ENCODE measurements at places on chromosomes 16 and 17.

DNA sequence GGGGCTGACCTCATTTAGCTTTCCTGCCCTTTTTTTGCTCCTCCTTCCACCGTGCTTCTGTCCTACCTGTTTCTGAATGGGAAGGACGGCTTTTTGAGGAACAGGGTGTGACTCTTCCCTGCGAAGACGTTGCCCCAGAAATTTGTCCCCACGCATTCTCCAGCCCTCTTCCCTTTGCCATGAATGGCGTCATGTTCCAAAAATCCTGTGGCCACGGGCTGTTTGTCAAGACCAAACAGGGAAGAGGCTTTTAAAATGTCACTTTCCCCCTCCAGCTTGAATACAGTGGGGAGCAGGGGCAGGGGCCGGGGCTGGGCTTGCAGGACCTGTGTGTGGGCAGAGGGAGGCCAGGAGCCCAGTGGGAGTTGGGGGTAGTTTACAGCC is 13.9 kb downstream of the MPRIP start:
- H3K27me3 ChIP-seq: no peaks in the 10 kb centered on the region
- H3K36me3 ChIP-seq: peaks cover 6% of the 10 kb centered on the region
- no peak overlapping the region for H3K4me3 ChIP-seq

GRCh38 chr16:27242868-27243590 is 25.5 kb downstream of the NSMCE1 start:
- peaks cover 50% of the 10 kb centered on the region for H3K36me3 ChIP-seq
- H3K27ac ChIP-seq: peak overlapping the region; percentile 86
- DNase-seq: no peak
- peak overlapping the region; percentile 75 for H3K4me3 ChIP-seq
- H3K4me1 ChIP-seq: peaks cover 60% of the 10 kb centered on the region
- H3K27me3 ChIP-seq: no peaks in the 10 kb centered on the region

- no peaks in the 10 kb centered on the region for H3K27me3 ChIP-seq
- no peak for DNase-seq
- H3K27ac ChIP-seq: no peak overlapping the region
- no peak overlapping the region for H3K4me3 ChIP-seq
Observed at GRCh38 chr17:12127177-12127576, 106.5 kb downstream of the MAP2K4 start.

GRCh38 chr16:5541356-5541755 is 443.8 kb upstream of the EEF2KMT start:
- no peaks in the 10 kb centered on the region for H3K36me3 ChIP-seq
- H3K27ac ChIP-seq: no peak overlapping the region
- no peak for DNase-seq

DNA sequence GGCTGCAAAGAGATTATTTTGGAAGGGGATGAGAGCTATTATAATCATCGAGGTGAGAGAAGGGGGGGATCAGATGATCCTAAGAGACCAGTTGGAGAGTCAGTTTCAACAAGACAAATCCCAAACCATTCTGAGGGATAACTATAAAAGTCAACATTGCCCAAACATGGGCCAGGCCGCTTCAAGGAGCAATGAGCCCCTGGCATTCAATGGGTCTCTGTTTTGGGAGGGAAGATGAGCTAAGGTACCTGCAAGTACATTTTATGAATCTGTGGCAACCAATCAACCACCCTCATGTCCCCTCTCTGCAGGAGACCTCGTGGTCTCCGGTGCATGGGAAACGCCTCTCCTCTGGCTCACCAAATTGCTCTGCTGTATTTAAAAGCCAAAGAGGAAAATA is 209.9 kb upstream of the C16orf82 start:
- H3K27ac ChIP-seq: no peak overlapping the region
- H3K4me3 ChIP-seq: no peak overlapping the region
- no peak for DNase-seq

- no peak overlapping the region for H3K27ac ChIP-seq
- no peak for DNase-seq
- no peaks in the 10 kb centered on the region for H3K36me3 ChIP-seq
- no peaks in the 10 kb centered on the region for H3K4me1 ChIP-seq
Observed at GRCh38 chr16:57818377-57819064, 16.2 kb upstream of the KIFC3 start.

GRCh38 chr17:59769887-59770286 is 62.4 kb downstream of the VMP1 start:
- no peak for DNase-seq
- H3K27ac ChIP-seq: peak overlapping the region; percentile 59
- peaks cover 18% of the 10 kb centered on the region for H3K4me1 ChIP-seq

DNA sequence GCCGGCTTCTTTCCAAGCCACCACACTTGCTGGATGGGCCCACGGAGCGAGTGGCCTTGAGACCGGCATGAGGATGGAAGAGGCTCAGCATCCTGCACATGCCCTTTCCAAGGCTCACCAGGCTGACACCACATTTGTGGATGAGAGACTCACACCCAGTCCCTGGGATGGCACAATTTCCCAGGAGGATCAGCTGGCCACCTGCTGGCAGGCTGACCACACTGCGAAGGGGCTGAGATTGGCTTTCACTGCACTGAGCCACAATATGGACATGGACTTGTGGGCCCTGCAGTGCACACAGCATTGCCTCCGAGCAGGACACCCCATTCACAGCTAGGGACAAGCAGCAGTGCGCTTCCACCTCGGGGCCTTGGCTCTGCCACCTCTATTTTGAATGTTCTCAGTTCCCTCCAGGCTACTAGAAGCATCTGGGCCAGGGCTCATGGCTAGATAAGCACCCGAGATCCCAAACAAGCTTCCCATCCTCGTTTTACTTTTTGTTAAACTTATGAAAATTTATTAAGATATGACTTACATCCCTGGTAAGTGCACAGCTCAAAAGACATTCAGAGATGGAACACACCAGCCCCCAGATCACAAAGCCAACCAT is 25.3 kb upstream of the KSR1 start:
- H3K27me3 ChIP-seq: no peaks in the 10 kb centered on the region
- H3K27ac ChIP-seq: no peak overlapping the region
- no peak for DNase-seq

DNA sequence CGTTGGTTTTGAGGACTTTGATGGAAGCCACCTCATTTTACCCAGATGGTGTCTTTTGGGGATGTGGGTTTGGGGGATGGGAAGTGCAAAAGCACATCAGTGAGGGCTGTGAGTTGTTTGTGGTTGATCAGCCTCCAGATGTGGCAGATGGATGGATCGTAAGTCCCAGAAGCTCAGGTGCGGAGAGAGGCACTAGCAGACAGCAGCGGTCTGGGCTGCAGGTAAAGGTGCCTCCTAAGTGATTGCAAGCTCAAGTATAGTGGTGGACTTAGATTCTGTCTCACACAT is 18.0 kb downstream of the HS3ST3B1 start:
- no peak overlapping the region for H3K4me3 ChIP-seq
- H3K27ac ChIP-seq: no peak overlapping the region
- peaks cover 9% of the 10 kb centered on the region for H3K27me3 ChIP-seq
- H3K36me3 ChIP-seq: peaks cover 16% of the 10 kb centered on the region
- peaks cover 36% of the 10 kb centered on the region for H3K4me1 ChIP-seq

DNA sequence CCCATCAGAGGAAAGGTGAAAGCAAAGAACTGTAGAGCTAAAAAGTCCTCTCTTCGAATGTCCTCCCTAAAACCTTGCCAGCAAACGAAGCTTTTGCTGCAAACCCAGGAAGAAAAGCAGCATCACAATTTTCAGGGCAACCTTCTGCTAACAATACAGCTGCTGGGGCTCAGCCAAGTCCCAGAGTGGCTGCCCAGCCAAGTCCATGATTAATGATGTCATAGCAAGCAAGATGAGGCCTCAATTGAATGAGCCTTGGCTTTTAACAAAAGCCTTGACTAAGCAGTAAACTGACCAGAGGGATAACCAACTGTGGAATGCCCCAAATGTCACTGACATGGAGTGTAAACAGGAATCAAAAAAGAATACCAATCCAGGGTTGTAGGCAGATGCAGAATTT is 342.7 kb downstream of the PMP22 start:
- no peaks in the 10 kb centered on the region for H3K4me1 ChIP-seq
- H3K4me3 ChIP-seq: no peak overlapping the region
- H3K27ac ChIP-seq: no peak overlapping the region

DNA sequence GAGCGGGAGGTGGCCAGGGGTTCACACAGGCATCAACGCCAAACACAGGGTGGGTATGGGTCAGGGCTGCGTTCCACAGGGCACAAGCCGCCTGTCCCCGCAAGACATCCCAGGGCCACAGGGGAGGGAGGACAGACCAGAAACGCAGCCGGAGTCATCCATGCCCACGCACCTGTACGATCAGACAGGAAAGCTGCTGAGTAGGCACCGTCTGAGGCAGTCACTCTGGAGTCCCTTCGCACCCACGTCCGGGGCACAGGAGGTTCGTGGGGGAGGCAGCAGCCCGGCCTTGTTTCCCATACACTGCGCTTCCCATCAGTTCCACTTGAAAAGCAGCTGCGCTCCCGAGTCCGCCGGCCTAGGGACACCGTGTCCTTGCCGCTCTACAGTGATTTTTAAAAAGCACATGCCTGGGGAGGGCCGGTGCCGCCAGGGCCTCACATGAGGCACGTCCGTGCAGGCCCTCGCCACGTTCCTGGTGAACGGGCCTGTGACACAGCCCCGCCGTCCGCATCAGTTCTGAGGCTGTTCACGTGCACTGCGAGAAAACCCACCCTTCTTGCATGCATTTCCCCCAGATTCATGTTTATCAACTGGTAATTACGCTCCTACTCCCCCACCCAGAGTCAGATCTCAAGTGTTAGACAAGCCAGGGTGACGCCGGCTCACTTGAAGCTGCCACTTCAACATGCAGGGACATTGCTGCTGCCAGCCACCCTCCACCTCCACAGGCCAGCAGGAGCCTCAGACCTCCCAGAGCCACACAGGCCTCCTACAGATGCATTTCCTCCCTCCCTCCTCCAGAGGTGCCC is 34.8 kb downstream of the WDR45B start:
- peaks cover 48% of the 10 kb centered on the region for H3K36me3 ChIP-seq
- no peak overlapping the region for H3K4me3 ChIP-seq
- no peaks in the 10 kb centered on the region for H3K4me1 ChIP-seq
- H3K27me3 ChIP-seq: no peaks in the 10 kb centered on the region

DNA sequence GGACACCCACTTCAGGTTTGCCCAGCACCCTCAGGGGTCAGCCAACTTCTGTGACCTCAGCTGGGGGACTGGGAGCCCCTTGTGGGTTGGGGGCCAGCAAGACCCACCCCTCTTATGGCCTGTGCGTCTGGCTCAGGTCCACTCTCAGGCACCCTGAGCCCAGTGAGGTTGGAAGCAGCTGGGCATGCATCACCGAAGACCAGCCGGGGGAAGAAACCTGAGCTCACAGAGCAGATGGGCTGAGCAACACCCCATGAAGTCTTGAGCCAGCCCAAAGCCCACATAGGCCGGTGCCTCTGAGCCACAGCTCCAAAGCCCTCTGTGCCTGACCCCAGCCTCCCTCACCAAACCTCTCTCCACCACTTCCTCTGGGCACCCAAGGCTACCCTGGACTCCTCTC is 166.7 kb downstream of the RBFOX3 start:
- DNase-seq: no peak
- H3K27ac ChIP-seq: no peak overlapping the region
- peaks cover 1% of the 10 kb centered on the region for H3K36me3 ChIP-seq
- H3K4me3 ChIP-seq: no peak overlapping the region
- no peaks in the 10 kb centered on the region for H3K4me1 ChIP-seq

DNA sequence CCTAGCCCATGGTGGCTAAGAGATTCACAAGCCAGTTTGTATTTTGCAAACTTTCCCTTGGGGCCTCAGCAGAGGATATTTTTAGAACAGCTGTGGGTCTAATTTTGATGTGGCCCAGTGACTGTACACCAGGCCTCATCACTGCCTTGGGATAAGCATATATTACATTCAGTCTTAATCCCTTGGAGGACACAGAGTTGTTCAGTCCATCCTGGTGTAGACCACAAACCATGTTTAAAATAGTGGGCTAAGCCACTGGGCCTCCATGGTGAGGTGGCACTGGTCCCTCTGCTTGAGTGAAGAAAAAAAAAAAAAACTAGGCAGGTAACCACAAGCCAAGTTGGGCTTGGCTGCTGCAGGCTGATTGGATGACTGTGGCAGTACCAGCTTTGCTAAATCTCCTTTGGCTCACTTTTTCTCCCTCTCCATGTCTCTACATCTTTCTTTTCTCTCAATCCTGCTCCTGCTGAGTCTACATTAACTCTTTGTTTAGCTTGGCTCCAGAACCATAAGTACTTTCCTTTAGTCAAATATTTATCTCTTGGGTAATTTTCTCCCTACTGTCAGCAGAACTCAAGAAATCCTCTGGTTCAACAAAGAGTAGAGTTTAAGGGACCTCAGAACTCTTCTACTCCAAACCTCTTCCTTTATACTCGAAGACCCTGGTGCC is 120.0 kb upstream of the TBX2 start:
- H3K27me3 ChIP-seq: no peaks in the 10 kb centered on the region
- H3K4me3 ChIP-seq: no peak overlapping the region
- peaks cover 9% of the 10 kb centered on the region for H3K36me3 ChIP-seq

GRCh38 chr17:19996502-19996901 is 12.7 kb upstream of the SPECC1 start:
- H3K4me3 ChIP-seq: no peak overlapping the region
- H3K4me1 ChIP-seq: peaks cover 9% of the 10 kb centered on the region
- H3K27ac ChIP-seq: no peak overlapping the region
- no peak for DNase-seq
- peaks cover 45% of the 10 kb centered on the region for H3K27me3 ChIP-seq
- H3K36me3 ChIP-seq: no peaks in the 10 kb centered on the region

DNA sequence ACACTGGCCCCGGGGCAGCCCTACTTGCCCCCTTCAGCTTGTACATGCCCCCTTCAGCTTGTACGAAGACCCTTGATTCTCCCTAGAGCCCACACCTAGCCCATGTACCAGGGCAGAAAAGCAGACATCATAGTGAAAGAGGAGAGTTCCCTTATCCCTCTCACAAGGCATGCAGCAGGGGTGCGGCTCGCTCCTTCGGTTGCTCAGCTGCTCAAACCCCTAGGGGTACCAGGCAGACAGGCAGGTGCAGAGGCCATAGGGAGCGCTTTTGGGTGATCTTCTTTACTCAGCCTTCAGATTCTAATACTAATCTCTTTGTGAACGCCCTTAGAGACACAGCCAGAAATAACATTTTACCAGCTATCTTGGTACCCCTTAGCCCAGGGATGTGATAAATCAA is 286.3 kb downstream of the NPIPA8 start:
- H3K27me3 ChIP-seq: no peaks in the 10 kb centered on the region
- H3K4me3 ChIP-seq: no peak overlapping the region
- no peak for DNase-seq
- no peaks in the 10 kb centered on the region for H3K4me1 ChIP-seq

- H3K36me3 ChIP-seq: peaks cover 30% of the 10 kb centered on the region
- no peak for DNase-seq
- no peak overlapping the region for H3K4me3 ChIP-seq
- peaks cover 30% of the 10 kb centered on the region for H3K4me1 ChIP-seq
- H3K27me3 ChIP-seq: no peaks in the 10 kb centered on the region
Observed at GRCh38 chr17:57668332-57668731, 76.8 kb downstream of the CCDC182 start.

GRCh38 chr16:10297341-10298006 is 88.4 kb upstream of the ATF7IP2 start:
- H3K27ac ChIP-seq: peak overlapping the region; percentile 99
- peak overlapping the region; percentile 74 for H3K4me3 ChIP-seq
- DNase-seq: peak; percentile 85
- peaks cover 35% of the 10 kb centered on the region for H3K4me1 ChIP-seq
- peaks cover 19% of the 10 kb centered on the region for H3K36me3 ChIP-seq
- H3K27me3 ChIP-seq: no peaks in the 10 kb centered on the region

GRCh38 chr17:81163703-81164370 is 1.5 kb upstream of the PVALEF start:
- no peak overlapping the region for H3K4me3 ChIP-seq
- peaks cover 45% of the 10 kb centered on the region for H3K27me3 ChIP-seq
- DNase-seq: no peak
- H3K27ac ChIP-seq: no peak overlapping the region
- peaks cover 11% of the 10 kb centered on the region for H3K4me1 ChIP-seq
- H3K36me3 ChIP-seq: no peaks in the 10 kb centered on the region

Data from stimulated activated naive B cell treated with anti-CD40 and anti-IgM and Interleukin-4, amounts not matched to agents 10 μg/mL and 1 μg/mL and 100 μg/mL, for 72 hours (primary cell).